ENCODE measurements at places on chromosomes 12 and 14.

DNA sequence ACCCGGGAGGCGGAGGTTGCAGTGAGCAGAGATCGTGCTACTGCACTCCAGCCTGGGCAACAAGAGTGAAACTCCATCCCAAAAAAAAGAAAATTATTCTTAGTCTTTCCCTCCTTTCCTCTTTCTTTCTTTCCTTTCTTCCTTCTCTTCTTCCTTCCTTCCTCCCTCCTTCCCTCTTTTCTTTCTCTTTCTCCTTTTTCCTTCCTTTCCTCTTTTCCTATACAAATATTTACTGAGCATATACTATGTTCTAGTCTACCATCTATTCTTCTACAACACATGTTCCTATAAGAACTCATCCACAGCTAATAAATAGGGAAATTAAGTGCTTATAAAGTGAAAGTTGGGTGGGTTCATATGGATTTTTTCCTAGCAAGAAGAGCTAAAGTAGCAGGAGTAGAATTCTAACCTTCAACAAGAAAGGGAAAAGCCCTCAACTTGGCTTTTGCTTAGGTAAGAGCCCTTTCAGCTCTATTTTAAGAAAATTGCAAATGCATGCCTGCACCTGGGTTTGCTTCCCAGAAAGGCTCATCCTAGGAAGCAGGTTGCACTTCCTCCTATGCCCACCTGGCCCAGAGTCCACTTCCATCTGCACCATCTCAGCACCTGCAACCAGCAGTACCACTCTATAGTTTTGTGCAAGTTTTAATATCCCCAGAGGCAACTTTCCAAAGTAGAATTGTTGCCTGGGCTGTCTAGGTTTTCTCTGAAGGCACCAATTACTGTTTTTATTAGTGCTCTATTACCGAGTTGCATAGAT is 122.0 kb upstream of the CCND2 start:
- no peak for DNase-seq

GRCh38 chr12:130818635-130819576 is 20.1 kb downstream of the STX2 start:
- peak; percentile 69 for DNase-seq

GRCh38 chr12:69999561-69999960 is 174.5 kb downstream of the MYRFL start:
- DNase-seq: no peak

DNA sequence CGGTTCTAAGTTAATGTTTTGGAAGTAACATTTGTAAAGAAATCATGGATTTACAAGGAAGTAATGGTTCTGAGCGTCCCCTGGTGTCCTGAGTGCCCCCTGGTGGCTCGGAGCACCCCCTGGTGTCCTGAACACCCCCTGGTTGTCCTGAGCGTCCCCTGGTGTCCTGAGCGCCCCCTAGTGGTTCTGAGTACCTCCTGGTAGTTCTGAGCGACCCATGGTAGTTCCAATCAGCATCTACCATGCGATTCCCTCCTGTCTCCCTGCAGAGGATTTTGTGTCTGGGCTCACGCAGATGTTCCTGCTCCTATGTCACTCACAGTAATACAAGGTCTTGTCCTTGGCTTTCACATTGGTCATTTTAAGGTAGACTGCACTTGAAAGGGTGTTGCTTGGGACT is 1352.9 kb downstream of the TMEM121 start:
- DNase-seq: peak; percentile 95

GRCh38 chr14:76456200-76456599 is 80.3 kb downstream of the ESRRB start:
- peak; percentile 74 for DNase-seq

- no peak for DNase-seq
Measured at GRCh38 chr14:100604121-100604501, 16.9 kb upstream of the BEGAIN start.

GRCh38 chr14:92323011-92323915 is at the start of gene SLC24A4:
Gene SLC24A4 (plus strand): TSS chr14:92323165. CDS start chr14:92323831, 666 bp downstream.
- DNase-seq: peak; percentile 24

- DNase-seq: no peak
Measured at GRCh38 chr12:51527966-51528365, 63.1 kb upstream of the SCN8A start.

DNA sequence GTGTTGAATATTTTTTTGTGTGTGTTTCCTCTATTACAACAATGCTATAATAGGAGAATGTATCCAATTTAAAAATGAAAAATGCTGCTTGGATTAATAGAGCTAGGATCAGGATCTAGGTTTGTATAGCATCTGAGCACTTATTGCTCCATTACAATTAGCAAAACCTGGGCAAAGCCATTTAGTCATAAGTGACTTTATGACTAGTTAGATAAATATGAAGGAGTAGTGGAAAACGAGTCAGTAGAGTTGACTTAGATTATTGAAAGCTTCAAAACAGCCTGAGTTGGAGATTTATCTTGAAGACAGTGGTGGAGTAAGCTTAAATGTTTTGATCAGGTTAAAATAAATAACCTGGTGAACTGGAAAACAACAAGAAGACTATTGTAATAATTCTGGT is 2.8 kb downstream of the MED21 start:
- DNase-seq: no peak

DNA sequence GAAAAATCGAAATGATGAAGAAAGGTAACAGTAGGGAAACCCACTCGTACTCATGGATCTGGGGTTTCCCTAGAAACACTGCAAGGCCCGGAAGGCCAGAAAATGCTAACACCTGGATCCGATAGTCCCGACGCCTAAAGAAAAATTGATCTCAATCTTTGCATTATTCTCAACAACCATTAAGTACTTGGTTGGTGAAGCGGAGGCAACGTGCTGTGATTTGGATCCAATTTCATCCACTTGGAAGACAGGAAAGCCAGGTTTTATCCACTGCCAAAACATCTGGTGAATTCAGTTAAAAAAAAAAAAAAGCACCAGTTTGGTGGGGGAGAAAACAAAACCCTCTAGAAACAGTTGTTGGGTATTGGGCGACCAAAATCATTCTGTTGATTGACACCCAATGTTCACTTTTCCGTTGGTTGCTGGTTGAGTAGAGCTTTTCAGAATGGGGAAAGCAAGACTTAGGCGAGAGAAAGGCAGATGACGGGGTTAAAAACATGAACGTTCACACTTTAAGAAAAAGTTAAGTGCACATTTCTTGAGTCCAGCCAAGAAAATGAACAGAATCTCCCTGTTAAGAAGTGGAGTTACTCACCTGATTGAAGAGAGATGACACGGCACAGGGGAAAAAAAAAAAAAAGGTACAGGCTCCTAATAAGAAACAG is 41.9 kb upstream of the MED13L start:
- peak; percentile 17 for DNase-seq

DNA sequence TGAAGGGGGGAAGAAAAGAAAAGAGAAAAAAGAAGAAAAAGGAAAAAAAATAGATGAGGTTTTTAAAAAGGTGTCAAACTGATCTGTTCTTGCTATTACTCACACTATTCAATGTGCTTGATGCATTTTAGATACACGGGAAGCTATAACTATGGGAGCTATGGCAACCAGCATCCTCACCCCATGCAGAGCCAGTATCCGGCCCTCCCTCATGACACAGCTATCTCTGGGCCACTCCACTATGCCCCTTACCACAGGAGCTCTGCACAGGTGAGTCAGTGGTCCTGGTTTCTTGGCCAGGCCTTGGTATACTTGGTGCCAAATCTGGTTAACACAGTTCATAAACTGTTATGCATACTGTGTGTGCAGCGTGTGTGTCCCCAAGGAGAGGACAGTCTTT is 24.0 kb upstream of the RIC8B start:
- DNase-seq: no peak

GRCh38 chr12:1553987-1554982 is 40.1 kb downstream of the FBXL14 start:
- DNase-seq: no peak

- DNase-seq: no peak
Measured at GRCh38 chr12:5379749-5380496, 52.0 kb upstream of the NTF3 start.

DNA sequence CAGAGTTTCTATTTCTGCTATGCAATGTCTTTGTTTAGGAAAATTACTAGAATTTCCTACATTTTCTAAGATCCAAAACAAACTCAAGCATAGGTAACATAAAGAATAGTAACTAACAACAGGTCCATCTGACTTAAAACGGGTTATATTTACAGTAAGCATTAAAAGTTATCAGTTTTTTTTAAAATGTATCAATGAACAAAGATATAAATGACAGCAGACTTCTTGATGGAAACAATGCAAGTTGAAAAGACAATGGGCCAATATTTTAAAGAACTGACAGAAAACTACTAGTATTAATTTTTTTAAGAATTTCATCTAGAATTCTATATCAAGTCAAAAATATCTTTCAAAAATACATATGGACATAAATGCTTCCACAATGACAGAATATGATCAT is 367.1 kb upstream of the MGAT4C start:
- no peak for DNase-seq

- no peak for DNase-seq
Measured at GRCh38 chr12:668090-668481, 4.8 kb upstream of the NINJ2 start.
